ENCODE measurements at places on chromosomes 1 and 21.
A peak's percentile ranks its signal among the peaks of the same experiment; 100 is the strongest.

GRCh38 chr1:68216089-68216772 lies 16.1 kb downstream of the WLS start:
- DNase-seq, result no peak

DNA sequence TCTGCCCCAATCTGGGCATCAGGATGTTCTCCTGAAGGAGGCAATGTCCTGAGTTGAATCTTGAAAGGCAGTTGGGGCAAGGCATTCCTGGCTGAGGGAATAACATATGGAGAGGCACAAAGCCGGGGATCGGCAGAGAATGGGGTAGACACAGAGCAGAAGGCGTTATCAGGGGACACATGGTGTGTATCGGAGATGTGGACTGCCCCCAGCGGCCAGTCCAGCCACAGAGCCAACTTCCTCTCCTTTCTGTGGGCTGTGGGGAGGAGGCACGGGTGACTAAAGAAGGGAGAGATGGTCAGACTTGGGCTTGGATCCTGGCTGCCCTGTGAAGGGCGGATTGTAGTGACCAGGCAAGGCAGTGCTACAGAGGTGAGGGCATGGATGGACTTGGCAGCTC lies 32.1 kb downstream of the FOXD2 start:
- no peak for DNase-seq

GRCh38 chr1:199218533-199218932 lies 579.7 kb downstream of the PTPRC start:
- DNase-seq, result no peak

GRCh38 chr1:226082959-226083301 lies 20.4 kb downstream of the H3-3A start:
- DNase-seq, result no peak

DNA sequence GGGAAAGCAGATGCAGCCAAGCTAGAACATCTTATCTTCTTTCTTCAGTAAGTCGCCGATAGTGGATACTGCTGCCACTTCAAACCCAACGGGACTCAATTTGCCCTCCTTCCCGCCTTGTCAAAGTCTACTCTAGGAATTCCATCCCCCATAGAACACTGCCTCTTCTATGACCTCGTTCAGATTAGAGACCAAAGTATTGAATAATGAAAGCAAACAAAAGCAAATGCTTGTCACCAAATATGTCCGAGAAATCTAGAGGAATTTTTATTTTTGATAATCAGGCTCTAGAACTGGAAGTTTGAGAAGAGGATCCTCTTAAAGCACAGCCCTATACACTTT lies 853 bp upstream of the RRAGC start:
- no peak for DNase-seq

GRCh38 chr1:201554190-201554600 lies 15.3 kb downstream of the NAV1 start:
- DNase-seq, result no peak

DNA sequence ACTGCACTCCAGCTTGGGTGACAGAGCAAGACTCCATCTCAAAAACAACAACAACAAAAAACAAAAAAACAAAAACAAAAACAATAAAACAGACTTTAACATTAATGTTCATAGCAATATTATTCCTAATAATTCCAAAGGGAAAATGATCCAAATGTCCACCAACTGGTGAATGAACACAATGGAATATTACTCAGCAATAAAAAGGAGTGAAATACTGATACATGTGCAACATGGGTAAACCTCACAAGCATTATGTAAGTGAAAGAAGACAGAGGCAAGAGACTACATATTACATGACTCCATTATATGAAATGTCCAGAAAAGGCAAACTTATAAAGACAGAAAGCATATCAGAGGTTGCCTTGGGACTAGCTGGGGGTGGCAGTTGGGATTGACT lies 6.1 kb upstream of the TTF2 start:
- DNase-seq, result no peak

- DNase-seq, result no peak
These were observed 77.6 kb upstream of the SAMD13 start for GRCh38 chr1:84223751-84224432.

- DNase-seq, result no peak
These were observed 956 bp downstream of the CPLANE2 start for GRCh38 chr1:16235944-16236510.

DNA sequence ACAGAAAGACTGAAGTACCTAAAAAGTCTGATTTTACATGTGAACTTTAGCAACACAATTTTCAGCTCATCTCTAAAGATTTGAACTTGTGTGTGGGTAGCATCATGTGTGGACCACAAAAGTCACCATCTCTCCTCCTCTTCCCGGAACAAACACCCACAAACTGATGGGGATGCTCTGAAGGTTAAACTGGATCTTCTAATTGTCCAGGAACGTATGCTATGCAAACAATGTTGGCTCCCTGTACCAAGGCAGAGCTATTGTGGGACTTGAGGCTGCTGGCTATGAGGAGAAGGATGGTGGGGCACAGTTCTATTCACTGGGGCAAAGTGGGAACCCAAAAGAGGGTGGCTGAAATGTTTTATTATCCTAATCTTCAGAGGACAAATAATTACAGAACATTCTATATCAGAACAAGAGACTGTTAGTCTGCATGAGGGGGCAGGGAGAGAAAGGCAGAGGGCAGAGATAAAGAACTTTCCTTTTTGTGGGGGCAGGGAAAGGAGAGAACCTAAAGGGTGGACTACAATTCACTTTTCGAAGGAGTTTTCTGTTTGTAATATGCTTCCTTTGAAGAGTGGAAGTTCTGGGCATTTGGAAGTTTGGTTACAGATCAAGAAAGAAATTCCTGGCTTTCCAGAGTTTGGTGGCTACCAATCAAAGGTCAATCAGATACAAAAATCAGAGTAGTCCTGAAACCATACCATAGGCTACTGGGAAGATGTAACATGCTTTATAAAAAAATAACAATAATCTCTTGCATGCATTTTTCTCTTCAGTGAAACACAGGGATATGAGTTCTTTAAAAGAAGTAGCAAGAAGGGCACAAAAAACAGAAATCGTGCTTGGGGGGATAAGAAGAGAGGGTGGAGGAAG lies 62.9 kb downstream of the GADD45A start:
- DNase-seq, result no peak

DNA sequence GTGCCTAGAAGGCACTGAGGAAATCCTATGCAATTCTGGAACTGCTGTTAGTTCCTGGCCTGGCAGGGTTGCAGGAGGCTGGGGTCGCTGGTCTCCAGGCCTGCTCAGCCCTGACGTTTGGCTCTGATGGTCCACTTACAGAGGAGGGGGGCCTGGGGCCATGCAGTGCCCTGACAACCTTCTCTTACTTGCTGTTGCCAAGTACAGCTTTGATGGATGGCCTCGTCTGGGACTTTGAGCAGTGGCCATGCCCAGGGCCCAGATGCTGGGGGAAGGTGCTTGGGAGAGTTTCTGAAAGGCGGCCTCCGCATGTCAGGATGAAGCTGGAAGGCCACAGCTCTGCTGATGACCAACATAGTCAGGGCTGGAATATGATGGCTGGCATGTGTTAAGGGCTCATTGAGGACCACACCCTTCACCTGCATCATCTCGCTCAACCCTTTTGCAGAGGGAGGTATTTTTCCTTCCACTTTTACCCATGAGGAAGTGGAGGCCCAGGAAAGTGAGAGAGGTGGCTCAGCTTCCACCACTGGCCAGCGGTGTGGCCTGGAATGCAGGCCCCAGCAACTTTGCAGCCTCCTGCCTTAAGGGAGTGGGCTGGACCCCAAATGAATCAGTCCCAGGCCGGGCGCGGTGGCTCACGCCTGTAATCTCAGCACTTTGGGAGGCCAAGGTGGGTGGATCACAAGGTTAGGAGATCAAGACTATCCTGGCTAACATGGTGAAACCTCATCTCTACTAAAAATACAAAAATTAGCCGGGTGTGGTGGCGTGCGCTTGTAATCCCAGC lies 34.7 kb upstream of the LRRC3 start:
- no peak for DNase-seq

DNA sequence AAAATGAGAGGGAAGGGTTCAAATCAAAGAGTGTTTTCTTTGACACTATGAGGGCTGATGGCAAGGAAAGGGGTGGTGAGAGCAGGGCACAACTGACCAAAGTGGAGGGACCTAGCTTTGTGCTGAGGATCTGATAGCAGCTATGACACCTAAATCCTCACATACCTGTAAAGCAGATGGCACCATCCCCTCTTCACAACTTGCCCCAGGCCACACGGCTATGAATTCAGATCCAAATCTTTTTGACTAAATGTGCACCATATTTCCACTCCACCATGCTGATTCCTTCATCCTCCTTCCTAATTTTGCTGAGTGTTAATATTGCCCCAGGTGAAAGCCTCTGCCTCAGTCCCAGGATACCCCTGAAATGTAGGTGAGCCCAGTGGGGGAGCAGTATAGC lies 385.7 kb downstream of the PLPP3 start:
- no peak for DNase-seq

- DNase-seq, result no peak
These were observed 18.1 kb downstream of the CCDC185 start for GRCh38 chr1:223411309-223411708.

DNA sequence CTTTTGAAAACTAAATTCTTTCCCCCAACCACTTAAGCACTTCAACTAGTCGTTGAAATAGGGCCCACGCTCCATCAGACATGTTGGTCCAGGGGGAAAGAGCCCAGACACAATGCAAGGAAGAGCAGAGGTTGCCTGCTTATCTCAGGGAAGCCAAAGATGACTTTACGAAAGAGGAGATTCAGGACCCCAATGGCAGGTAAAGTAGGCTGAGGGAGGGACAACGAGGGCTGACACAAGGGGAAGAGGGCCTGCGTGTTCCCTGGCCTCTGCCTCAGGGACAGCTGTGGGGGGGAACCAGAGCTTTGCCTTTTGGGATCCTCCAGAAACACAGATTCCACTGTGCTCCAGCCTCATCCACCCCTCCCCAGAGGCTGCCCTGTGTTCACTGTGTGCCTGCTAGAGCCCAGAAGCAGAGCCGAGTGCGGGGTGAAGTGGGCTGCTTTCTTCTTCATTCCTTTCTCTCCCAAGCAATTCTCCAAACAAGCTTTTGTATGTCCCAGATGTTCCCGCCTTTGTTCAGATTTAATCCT lies 135.5 kb upstream of the GRIK3 start:
- no peak for DNase-seq

GRCh38 chr1:40817791-40818263 lies 34.2 kb downstream of the KCNQ4 start:
- DNase-seq, result no peak

- no peak for DNase-seq
These were observed 86.8 kb downstream of the TEX35 start for GRCh38 chr1:178599745-178600144.

GRCh38 chr1:86068841-86069756 lies 87.5 kb downstream of the COL24A1 start:
- no peak for DNase-seq

- peak; percentile 80 for DNase-seq
These were observed 82.8 kb downstream of the DMRTB1 start for GRCh38 chr1:53541761-53542550.

DNA sequence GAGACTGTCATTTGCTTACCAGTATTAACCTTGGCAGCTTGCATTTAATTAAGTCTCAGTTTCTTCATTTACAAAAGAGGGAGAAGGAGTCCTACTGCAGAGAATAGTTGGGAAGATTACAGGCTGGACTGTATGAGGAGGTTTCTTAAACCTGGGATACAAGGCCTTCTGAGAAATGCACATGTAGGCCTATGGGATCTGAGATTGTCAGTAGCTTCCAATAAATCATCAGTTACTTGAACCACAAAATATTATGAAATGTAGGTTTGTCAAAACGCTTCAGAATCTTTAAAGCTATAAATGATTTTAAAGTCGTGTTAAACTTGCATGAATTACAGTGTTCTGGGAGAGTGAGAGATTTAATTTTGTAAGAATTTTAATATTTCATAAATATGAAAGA lies 69.6 kb downstream of the NRIP1 start:
- no peak for DNase-seq

- no peak for DNase-seq
These were observed 54.8 kb downstream of the TBX19 start for GRCh38 chr1:168335500-168335899.

GRCh38 chr1:195597891-195598290 lies 1010.3 kb downstream of the KCNT2 start:
- DNase-seq, result no peak

- DNase-seq, result no peak
These were observed 128.5 kb downstream of the PROX1 start for GRCh38 chr1:214116258-214116657.

DNA sequence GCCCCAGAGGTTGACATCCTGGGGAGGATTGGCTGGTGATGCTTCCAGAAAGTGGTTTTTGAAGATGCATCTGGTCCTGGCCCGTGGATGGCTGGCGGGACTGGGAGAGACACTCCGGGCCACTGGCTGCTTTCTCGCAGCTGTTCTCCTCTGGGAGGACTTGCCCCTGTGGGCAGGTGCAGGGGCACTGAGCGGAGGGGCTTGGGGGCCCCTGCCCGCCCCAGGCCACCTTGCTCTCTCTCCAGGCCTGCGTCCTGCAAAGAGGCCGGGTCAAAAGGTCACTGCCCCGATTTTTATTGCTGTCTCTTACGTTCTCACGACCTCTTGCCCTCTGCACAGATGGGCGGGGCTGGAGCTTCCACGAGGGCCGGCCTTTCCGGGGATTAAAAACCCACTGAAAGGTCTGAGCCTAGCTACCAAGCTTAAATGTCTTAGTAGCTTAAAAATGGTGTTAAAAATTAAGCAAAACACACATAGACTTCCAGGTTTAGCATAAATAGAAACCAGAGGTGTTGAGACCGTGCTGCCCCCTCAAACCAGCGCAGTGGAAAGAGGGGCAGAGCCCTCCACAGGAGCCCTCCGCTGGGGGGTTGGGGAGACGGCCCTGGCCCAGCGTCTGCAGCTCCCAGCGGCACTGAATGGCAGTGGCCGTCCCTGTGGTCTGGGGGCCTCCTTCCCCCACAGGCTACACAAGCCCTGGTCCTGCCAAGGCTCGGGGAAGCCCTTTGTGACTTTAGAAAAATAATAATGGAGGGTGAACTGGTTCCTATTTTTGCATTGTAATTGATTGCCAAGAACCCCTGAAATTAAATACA lies 43.9 kb downstream of the SKI start:
- DNase-seq, result no peak

DNA sequence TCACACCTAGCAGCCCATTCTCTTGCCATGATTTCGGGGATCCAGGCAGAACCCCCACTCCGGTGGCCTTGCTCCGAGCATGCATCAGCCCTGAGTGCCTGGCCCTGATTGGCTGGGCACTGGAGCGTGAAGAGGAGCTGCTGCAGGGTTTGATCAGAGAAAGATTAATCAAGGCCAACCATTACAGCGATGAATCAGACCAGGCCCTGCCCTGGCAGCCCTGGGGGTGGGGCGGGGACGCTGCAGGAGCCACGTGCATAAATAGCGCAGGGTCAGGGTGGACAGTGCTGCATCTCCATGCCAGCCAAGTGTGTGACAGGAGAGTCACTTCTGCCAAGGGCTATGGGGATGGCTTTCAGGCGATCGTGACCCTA lies 3.4 kb upstream of the FAM131C start:
- DNase-seq, result peak; percentile 54

GRCh38 chr1:151817353-151817730 lies 12.1 kb upstream of the LINGO4 start:
- no peak for DNase-seq

- DNase-seq, result peak; percentile 41
These were observed 19.8 kb downstream of the OLFML2B start for GRCh38 chr1:162003830-162004215.

DNA sequence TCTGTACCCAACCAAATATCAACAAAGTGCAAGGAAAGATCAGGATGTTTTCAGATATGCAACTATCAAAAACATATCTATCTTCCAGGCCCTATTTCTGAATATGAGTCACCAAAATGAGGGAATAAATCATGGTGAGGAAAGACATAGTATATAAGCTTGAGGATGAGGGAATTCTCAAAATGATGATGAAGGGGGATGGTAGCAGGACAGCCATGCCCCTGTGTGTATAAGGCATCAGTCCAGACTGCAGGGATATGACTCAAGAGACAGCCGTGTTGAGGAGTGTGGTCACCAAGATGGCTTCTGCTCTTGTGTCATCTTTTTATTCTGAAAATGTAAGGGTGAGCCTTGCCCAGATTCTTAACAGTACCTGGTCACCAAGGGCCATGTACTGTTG lies 4.4 kb upstream of the WDR64 start:
- DNase-seq, result no peak
